ENCODE measurements at places on chromosomes 4 and X. TPM values are rescaled to one million over a fixed set of nuclear protein-coding genes. Genes with fewer than 3 reads are reported as not detected.

DNA sequence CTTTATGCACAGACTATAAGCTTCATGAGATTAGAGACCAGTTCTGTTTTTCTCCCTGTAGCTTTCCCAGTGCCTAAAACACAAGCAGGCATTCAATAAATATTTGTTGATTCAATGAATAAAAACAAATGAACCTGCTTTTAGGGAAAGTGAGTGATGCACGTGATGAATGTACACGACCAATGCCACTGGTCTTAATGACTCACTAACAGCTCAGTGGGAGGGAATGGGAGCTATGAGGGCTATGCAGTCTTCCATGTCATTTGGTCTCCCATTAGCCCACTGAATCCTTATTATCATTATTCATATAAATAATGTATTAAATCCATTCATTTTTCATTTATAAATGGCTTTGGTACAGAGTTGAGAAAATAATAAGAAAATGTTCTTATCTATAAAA, 247.4 kb downstream of the FBXO8 start:
- H3K27me3 ChIP-seq, result no peaks in the 10 kb centered on the region
- no peak overlapping the region for H3K27ac ChIP-seq
- H3K4me1 ChIP-seq, result no peaks in the 10 kb centered on the region
- DNase-seq, result no peak
- H3K4me3 ChIP-seq, result no peak overlapping the region

GRCh38 chr4:13888112-13888511, 260.6 kb upstream of the BOD1L1 start:
- H3K27me3 ChIP-seq, result no peaks in the 10 kb centered on the region
- peak; percentile 91 for DNase-seq
- H3K4me3 ChIP-seq, result no peak overlapping the region
- H3K36me3 ChIP-seq, result no peaks in the 10 kb centered on the region
- peak overlapping the region; percentile 66 for H3K27ac ChIP-seq

GRCh38 chr4:142373610-142374009, 472.5 kb downstream of the INPP4B start:
- H3K27ac ChIP-seq, result no peak overlapping the region
- DNase-seq, result peak; percentile 60
- no peak overlapping the region for H3K4me3 ChIP-seq
- H3K27me3 ChIP-seq, result no peaks in the 10 kb centered on the region
- peaks cover 15% of the 10 kb centered on the region for H3K4me1 ChIP-seq

GRCh38 chr4:181677201-181677600, 566.0 kb upstream of the TENM3 start:
- H3K27me3 ChIP-seq, result no peaks in the 10 kb centered on the region
- no peak overlapping the region for H3K4me3 ChIP-seq
- no peaks in the 10 kb centered on the region for H3K4me1 ChIP-seq

- no peak overlapping the region for H3K27ac ChIP-seq
- peaks cover 4% of the 10 kb centered on the region for H3K4me1 ChIP-seq
- H3K27me3 ChIP-seq, result no peaks in the 10 kb centered on the region
- H3K4me3 ChIP-seq, result no peak overlapping the region
These were observed 108.7 kb downstream of the DHRSX start for GRCh38 chrX:2391869-2392606.

DNA sequence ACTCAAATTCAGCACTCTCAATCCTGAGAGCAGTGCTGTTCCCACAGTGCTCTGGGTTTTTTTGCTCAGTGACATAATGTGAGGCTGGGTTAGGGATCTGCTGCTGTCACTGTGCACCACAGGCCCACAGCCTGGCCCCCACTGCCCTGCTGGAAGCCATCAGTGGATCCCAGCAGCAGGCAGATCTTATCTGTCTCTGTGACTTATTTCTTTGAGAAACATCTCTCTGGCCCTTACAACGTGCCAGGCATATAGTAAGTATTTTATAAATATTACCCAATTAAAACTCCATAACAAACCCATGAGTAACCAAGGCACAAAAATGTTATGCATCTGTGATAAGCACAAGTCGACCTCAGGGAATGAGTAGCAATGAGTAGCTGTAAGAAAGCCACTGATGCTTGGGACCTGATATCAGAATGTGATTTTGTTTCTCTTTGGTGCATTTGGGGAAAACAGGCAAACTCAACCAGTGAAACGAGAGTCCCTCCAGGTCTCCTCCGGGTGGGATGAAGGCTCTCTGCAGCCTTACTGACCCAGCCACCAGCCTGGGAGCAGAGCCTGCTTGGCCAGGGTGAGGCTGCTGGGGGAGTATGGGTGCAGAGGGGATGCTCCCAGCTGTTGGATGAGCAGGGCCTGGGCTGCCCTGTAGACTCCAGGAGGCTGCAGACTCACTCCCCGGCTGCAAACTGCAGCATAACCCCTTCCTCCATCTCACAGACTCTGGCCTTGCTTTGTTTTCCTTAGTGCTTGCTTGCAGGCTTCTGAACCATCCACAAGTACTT, 172.7 kb upstream of the LNX1 start:
- H3K27ac ChIP-seq, result no peak overlapping the region
- no peak for DNase-seq
- H3K4me3 ChIP-seq, result no peak overlapping the region

PGAM4 gene
- polyA plus RNA-seq, result 0.18 TPM

Measured in endothelial cell of umbilical vein (primary cell).